A172 (cell line): ENCODE measurements at places on chromosomes 4 and X. TPM values are rescaled to one million over a fixed set of nuclear protein-coding genes. Genes with fewer than 3 reads are reported as not detected.
A peak's percentile ranks its signal among the peaks of the same experiment; 100 is the strongest.

The AGTR2 gene
- total RNA-seq = not detected in 2 replicates

The TACC3 gene
- 39.6 and 55.0 TPM in 2 replicates for total RNA-seq

DNA sequence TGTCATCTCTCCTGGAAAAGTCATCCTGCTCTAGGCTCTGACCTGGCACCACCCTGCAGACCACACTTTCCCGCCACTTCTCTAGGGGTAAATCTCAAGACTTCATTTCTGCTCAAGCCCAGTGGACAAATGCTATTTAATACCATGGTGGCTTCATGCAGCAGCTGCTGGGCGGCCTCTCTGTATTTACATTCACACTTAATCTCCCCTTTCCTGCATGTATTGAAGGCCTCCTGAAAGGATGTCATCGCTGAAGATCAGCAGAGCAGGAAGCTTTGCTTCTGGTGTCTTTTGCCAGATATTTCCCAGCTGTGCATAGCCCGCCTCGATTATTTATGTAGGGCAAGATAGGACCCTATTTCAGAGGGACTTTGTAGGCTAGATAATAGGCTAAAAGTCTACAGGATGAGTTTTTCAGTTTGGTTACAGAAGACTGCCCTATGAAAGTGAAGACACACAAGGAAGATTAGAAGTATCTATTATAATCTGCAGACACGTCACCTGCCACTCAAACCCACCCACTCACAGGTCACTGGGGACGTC is 17.2 kb downstream of the PROM1 start:
- no peak for DNase-seq

- no peak for DNase-seq
Observed at GRCh38 chr4:147879676-147880075, 147.8 kb downstream of the ARHGAP10 start.

- peak; percentile 32 for DNase-seq
Observed at GRCh38 chrX:12567857-12568256, 223.4 kb upstream of the PRPS2 start.

- no peak for DNase-seq
Observed at GRCh38 chr4:29467044-29467717, 1253.0 kb upstream of the PCDH7 start.

DNA sequence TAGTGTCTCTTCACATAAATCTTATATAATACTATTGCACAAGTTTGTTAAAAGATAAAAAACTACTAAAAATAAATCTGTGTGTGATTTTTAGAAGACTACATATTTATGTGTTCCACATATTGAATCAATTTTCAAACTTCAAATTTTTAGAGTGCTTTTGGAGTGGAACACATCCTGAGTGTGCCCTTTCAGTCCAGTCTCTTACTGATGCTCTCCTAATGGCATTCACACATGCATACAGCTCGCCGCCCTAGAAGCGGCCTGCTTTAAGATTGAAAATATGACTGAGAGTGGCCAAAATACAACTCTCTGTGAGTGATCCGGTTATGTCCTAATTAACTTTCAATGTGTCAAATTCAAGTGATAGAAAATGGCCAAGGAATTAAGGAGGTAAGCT is 628.8 kb downstream of the ANKRD50 start:
- no peak for DNase-seq

DNA sequence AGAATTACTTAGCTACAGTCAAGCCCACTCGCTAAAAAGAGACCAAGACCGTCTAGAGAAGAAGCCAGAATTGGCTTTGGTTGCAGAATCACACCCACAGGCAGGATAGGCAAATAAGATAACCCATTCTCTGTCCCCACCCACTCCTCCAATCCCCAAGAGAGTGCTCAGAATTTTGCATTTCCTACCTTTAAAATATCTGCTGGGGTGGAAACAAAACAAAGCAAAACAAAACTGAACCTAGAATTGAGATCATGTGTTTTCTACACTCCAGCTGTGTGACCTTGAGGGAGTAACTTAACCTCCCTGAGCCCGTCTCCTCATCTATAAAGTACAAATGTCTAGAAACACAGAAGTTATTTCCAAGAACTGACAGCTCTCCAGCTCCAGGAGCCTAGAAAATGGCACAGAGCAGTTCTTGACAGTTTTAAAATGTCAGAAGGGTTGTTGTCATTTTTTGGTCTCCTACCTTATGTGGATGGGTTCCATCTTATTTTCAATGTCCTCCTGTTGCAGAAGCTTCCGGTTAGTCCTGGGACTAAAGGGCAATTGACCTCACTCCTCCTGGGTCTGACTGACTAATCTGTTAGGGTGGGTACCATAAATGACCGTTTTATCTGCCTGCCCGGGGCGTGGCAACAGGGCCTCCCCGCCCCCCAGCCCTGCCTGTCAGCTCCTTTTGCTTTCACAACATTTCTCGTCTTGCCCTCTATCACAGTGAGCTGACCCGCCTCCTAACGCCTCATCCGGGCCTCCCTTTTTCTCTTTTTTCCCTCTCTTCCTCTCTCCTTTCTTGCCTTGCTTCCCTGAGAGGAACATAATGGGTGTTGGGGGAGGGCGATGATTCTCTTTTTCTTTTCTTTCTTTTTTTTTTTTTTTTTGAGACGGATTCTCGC is 114.0 kb downstream of the RBM47 start:
- peak; percentile 59 for DNase-seq

DNA sequence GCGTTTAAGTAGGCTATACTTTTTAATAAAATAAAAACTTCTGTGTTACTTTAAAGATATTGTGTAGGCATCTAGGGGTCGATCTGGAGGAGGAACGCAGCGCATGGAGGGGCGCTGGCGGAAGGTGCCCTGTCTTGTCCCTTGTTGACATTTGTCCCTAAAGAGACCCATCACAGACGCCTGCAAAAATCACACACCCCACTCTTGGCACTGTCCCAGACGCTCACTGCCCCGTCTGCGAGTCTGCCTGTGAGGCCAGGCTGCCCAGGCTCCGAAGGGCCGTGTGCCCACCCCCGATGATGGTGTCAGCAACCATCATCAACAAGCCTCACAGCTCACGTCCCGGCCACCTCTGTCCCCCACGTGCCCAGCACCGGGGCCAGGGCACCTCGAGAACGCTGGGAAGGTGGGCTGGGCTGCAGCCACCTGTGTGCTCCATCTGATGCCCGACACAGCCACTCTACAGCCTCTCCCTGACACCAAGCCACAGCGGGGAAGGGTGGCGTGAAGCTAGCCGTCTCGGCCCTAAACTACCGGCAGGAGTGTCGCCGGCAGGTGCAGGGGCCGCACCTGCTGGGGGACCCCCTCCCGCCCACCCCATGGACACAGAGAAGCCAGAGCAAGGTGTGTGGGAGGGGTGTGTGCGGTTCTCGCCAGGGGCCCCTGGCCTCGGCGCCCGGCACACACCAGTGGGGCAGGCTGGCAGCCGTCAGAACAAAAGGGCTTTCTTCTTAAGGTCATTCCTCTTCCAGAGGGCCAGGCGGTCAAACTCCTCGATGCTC is 26.8 kb upstream of the AFAP1 start:
- DNase-seq = no peak
